ENCODE measurements at places on chromosomes 5 and 9. TPM values are rescaled to one million over a fixed set of nuclear protein-coding genes. Genes with fewer than 3 reads are reported as not detected.

DNA sequence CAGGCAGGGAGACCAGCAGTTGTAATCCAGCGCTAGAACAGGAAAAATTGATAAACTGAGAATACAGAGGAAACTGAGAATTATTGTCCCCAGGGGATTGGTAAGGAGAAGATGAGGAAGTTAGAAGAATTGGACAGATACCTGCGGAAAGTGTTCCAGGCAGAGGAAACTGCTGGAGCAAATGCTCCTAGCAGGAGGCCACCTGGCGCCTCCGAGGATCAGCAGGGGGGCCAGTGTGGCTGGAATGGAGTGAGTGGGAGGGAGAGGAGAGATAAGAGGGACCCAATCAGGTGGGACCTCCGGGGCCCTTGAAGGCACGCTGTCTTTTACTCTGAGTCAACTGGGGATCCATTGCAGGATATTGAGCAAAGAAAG lies 695 bp upstream of the ANXA6 start:
- no peaks in the 10 kb centered on the region for H3K36me3 ChIP-seq
- peak overlapping the region; percentile 82 for H3K4me3 ChIP-seq
- H3K4me1 ChIP-seq = peaks cover 4% of the 10 kb centered on the region
- DNase-seq = no peak

DNA sequence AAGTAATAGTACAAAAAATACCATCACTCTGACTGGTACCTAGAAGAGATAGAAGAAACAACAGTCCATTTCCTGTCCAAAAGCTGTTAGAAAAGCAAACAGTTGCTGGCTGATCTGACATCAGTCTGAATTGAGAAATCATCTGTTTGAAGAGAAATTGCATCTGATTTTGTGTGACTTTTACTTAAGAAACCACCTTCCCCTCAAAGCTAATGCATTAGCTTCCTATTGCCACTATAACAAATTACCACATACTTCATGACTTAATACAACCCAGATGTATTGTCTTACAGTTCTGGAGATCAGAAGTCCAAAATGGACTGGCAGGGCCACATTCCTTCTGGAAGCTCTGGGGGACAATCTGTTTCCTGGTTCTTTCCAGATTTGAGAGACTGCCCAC lies 385.9 kb upstream of the TLE4 start:
- no peaks in the 10 kb centered on the region for H3K36me3 ChIP-seq
- no peak overlapping the region for H3K27ac ChIP-seq
- H3K27me3 ChIP-seq = no peaks in the 10 kb centered on the region
- no peaks in the 10 kb centered on the region for H3K4me1 ChIP-seq
- no peak for DNase-seq

- H3K4me3 ChIP-seq = no peak overlapping the region
- no peaks in the 10 kb centered on the region for H3K4me1 ChIP-seq
- no peak overlapping the region for H3K27ac ChIP-seq
- no peaks in the 10 kb centered on the region for H3K27me3 ChIP-seq
- DNase-seq = no peak
- no peaks in the 10 kb centered on the region for H3K36me3 ChIP-seq
Observed at GRCh38 chr5:24649531-24649930, 4.8 kb upstream of the CDH10 start.

DNA sequence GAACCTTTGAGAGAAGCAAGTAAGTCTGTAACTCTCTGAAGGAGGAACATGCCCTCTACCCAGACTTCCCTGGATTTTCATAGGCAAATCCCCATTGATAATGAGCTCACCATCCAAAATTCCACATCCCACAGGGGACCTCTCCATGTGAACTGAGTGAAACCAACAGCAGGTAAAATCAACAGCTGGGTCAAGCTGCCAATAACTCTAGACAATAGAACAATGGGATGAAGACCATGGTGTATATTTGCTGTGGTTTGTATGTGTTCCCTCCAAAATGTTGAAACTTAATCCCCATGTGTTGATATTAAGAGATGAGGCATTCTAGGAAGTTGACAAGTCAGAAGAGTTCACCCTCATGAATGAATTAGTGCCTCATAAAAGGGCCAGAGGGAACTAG lies 110.2 kb upstream of the MYO10 start:
- no peak overlapping the region for H3K4me3 ChIP-seq
- no peak for DNase-seq
- no peaks in the 10 kb centered on the region for H3K36me3 ChIP-seq
- no peak overlapping the region for H3K27ac ChIP-seq

GRCh38 chr9:111094433-111094924 lies 56.2 kb upstream of the LPAR1 start:
- DNase-seq = no peak
- H3K27ac ChIP-seq = no peak overlapping the region
- H3K4me1 ChIP-seq = no peaks in the 10 kb centered on the region
- H3K27me3 ChIP-seq = no peaks in the 10 kb centered on the region

DNA sequence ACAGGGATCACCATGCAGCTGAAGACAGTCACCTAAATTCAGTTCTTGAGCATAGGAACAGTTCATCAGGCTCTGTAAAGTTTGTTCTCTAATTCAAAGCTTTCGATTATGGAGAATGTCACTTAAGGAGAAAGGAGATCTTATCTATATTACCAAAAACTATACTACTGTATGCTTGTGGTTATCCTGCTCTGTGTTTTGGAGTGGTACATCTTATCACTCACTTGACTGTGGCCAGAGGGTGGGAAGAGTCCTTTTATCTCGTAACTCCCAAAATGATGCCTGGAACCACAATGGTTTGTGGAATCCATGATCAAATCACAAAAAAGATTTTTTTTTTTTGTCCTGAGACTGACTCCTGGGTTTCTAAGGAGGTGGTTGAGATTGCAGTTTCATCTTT lies 230.7 kb downstream of the COMMD10 start:
- H3K27me3 ChIP-seq = no peaks in the 10 kb centered on the region
- no peak for DNase-seq
- H3K4me3 ChIP-seq = no peak overlapping the region
- H3K27ac ChIP-seq = no peak overlapping the region

DNA sequence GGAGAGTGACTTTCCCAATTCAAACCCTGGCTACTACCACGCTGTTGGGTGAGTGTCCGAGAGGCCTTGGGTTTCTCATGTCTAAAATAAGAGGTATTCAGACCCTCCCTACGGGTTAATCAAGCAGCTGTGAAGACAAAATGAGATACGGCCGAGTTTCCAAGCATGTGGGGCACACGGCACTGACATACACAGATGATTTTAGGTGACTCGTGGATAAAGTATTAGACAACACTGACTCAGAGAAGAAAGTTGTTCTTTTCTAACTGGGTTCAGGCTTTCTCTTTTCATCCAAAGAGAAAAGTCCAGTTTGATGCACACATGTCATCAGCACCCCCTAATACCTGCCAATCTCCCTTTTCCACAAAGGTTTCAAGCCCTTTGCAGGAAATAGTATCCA lies 15.6 kb downstream of the FOXI1 start:
- H3K27ac ChIP-seq = no peak overlapping the region
- DNase-seq = no peak
- no peaks in the 10 kb centered on the region for H3K36me3 ChIP-seq
- no peak overlapping the region for H3K4me3 ChIP-seq

GRCh38 chr5:112333331-112333781 lies 85.7 kb downstream of the EPB41L4A start:
- no peak for DNase-seq
- H3K4me3 ChIP-seq = no peak overlapping the region
- no peaks in the 10 kb centered on the region for H3K36me3 ChIP-seq
- H3K4me1 ChIP-seq = no peaks in the 10 kb centered on the region

- H3K4me3 ChIP-seq = no peak overlapping the region
- no peaks in the 10 kb centered on the region for H3K4me1 ChIP-seq
- no peak overlapping the region for H3K27ac ChIP-seq
- no peak for DNase-seq
- H3K27me3 ChIP-seq = no peaks in the 10 kb centered on the region
Observed at GRCh38 chr5:112064271-112064701, 307.3 kb upstream of the NREP start.

DNA sequence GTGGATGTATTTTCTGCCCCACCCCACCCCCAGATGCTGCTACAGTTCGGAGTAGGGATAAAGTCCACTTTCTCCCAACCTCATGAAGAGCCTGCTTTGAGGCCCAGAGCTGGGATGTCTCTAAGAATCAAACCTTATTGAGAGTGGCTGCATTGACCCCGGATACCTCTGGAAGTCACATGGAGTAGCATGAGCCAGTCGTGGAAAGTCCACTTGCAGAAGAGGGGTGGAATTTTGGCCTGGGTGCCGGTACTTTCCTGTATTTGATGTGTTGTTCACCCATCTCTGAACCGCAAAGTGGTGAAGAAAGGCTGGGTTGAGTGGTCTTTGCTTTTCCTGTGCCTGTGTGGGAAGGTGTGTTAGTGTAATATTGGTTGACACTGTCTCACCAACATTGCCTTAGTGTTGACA lies 3.7 kb downstream of the OTULIN start:
- DNase-seq = no peak
- H3K27ac ChIP-seq = no peak overlapping the region
- peaks cover 2% of the 10 kb centered on the region for H3K4me1 ChIP-seq
- no peaks in the 10 kb centered on the region for H3K27me3 ChIP-seq

DNA sequence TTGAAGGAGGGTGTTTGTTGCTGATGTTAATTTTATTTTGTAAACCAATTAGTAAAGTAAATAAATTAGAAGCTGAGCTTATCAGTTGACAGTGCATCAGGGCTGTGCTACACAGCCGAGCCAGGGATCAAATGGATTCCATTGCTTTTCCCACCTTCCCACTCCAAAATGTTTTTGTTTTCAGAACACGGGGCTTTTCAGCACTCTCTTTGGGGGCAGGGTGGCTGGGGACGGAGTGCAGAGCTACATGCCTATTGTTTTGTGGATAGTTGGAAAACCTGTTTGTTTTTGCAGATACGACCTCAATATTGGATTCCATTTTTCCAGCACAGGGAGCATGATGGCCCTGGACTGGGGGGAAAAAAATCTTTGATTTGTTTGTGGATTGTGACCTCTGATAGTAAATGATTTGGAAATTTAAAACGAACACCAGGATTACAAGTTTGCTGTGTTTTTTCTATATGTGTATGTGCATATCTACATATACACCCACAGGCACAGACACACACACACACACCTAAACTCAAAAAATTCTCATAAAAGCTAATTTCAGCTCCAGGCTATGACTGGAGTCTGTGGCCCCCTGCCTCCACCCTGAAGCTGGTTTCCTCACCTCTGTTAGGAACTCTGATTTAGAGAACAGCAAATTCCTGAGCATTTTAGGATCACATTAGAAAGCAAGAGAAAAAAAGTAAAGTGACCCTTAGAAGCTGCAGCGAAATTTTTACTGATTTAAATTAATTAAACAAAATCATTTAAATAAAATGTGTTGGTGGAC lies 371.7 kb upstream of the IRX2 start:
- no peaks in the 10 kb centered on the region for H3K4me1 ChIP-seq
- H3K27me3 ChIP-seq = no peaks in the 10 kb centered on the region
- H3K27ac ChIP-seq = no peak overlapping the region

DNA sequence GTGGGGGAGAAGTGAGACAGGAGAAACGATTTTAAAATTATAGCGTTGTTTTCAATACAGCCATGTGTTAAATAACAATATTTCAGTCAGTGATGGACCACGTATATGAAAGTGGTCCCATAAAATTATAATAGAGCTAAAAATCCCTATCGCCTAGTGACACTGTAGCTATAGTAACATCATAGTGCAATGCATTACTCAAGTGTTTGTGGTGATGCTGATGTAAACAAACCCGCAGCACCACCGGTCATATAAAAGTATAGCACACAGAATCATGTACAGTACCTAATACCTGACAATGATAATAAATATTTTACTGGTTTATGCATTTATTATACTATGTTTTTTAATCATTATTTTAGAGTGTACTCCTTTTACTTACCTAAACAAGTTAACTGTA lies 407.4 kb upstream of the SEMA6A start:
- H3K27me3 ChIP-seq = no peaks in the 10 kb centered on the region
- H3K27ac ChIP-seq = no peak overlapping the region
- DNase-seq = no peak
- no peaks in the 10 kb centered on the region for H3K4me1 ChIP-seq

ZNF618 gene
- total RNA-seq = 17.3 TPM

MTX3 gene
- total RNA-seq = 16.6 TPM

Measured in aorta (tissue), 5 donors.